ENCODE measurements at places on chromosomes 1 and 21.

- peak; percentile 13 for DNase-seq
Measured at GRCh38 chr21:28066596-28067387, 925.9 kb downstream of the LTN1 start.

DNA sequence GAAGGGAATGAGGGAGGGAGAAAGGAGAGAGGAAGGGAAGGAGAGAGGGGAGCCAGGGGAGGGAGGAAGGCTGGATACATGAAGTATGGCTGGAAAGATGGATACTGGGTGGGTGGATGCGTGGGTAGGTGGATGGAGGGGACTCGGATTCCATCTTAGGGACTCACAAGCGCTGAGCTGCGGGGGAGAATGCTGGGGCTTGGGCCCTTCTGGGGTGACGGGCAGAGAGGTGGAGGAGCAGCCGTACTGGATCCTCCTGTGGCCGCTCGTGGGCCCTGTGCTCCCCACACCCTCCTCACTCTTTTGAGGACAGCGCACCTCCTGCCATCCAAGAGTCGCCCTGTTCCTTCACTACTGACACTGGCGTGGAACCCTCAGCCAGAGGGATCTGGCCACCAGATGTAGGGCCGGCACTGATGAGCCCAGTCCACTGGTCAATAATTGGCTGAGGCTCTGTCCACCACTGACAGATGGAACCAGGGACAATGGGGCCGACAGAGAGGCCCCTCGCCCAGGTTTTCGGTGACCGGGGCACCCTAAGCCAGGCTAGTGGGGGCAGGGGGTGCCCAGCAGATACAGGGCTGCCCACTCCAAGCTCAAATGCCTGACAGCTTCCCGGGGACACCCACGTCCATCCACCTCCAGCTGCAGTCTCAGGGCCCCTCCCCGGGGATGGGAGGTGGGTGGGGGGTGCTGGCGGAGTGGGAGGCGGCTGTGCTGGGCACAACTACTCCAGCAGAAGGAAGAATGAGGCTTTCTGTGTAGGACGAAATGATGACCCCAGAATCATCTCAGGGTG is 4.4 kb upstream of the ACTRT2 start:
- no peak for DNase-seq

GRCh38 chr1:65572701-65573421 is 152.4 kb downstream of the LEPR start:
- no peak for DNase-seq

GRCh38 chr1:109904105-109904817 is 6.4 kb upstream of the CSF1 start:
- DNase-seq: no peak

- no peak for DNase-seq
Measured at GRCh38 chr1:76530953-76531352, 336.3 kb upstream of the ST6GALNAC5 start.

GRCh38 chr1:14780271-14780670 is 181.8 kb downstream of the KAZN start:
- no peak for DNase-seq

GRCh38 chr1:94670273-94670672 is 128.7 kb upstream of the F3 start:
- DNase-seq: no peak

GRCh38 chr1:110548381-110548780 is 29.4 kb upstream of the KCNA10 start:
- DNase-seq: peak; percentile 42

GRCh38 chr1:217063172-217063908 is 340.1 kb upstream of the ESRRG start:
- DNase-seq: no peak

DNA sequence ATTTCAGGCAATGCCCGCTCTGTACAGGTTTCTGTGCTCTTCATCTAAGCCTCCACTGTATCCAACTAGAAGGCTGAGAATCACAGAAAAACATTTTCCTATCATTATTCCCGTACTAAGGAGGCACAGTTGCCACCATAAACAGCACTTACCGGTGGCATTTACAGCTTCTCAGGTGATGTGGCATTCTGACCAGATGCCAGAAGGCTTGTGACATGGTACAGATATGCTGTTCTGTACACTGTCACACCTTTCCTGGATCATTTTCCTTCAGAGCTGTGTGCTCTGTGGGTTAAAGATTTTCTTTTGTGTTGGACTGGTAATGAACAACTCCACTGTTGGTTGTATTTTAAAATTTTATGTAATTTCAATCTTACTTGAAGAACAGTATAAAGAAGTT is 4.0 kb upstream of the UAP1 start:
- DNase-seq: no peak

- DNase-seq: no peak
Measured at GRCh38 chr1:111392042-111392441, 35.5 kb downstream of the OVGP1 start.

GRCh38 chr1:6588893-6589520 is 9.2 kb downstream of the ZBTB48 start:
- no peak for DNase-seq

DNA sequence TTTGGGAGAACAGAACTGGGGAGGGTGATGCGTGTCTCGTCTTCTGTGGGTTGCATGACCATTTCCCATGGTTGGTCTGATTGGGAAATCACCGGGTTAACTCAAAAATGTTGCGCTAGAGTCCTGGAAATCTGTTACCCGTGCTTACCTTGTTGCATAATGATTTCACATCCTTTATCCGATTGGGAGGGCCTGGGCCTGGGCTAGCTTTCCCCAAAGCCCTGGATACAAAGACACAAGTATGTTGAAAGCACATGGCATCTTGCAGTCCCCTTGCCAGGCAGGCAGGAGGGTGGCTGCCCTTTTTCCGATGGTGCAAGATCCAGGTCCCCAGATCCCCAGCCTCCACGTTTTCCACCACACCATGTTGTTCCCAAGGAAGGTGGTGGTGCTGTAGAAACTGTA is 582 bp downstream of the TRPM2 start:
- DNase-seq: no peak

DNA sequence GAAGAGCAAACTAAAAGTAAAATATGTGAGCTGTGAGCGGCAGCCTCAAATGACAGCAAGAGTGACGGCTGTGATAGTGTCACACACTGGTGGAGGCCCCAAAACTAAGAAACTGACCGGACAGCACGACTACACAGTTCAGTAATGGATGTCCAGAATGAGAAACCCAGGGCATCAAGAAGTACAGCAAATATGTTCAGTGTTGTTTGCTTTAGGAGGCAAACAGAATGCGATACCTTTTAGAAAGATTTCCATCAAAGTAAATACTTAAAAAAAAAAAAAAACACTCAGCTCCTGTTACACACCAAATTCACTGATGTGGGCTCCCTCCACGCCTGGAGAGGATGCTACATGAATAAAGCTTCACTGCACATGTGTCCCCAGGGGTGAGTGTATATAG is 1.1 kb upstream of the PKP1 start:
- no peak for DNase-seq

DNA sequence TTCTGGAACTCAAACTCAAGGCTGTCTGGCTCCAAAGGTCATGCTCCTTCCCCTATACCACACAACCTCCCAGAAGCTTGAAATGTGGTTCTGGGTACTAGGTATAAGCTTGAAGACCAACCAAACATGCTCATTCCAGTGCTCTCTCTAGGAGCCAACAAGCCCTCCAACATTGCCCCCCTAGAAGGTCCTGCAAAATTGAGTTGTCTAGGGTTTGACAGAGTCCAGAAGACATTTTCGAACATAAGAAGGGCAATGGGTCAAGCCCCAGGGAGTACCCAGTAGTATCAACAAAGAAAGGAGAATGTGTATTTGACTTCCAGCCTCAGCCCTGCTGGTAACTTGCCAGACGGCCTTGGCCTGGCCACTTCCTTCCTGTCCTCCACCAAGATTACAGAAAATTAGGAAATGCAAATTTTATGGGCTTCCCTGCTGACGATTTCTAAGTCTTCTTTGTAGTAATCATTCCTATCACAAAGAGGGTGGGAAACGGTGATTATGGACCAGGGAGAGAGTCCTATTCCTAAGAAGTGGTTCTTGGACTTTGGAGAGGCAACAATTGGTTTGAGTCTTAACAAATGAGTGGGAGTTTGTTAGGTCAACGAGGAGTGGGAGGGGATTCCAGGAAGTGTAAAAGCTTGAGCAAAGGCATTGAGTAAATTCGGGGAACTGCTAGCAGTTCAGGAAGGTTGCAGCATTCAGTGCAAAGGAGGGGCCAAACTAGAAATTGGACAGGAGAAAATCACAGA is 18.7 kb upstream of the SLAMF1 start:
- no peak for DNase-seq

DNA sequence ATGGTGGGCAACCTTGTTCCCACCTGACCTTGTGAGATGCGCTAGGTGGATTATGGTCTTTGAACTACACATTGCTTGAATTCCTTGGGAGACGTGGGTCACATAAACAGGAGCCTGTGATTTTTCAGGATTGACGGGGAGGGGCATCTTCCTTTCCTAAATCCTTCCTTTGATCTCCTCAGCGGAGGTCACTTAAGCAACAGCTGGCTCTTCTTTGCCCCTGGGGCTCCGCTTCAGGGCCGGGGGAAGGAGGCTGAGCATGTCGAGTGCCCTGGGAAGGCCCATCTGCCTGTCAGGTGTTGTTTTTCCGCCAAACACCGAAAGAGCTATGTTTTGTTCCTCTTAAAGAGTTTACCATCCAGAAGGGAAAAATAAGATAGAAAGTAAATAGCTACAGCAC is 40.6 kb downstream of the KIF26B start:
- no peak for DNase-seq

DNA sequence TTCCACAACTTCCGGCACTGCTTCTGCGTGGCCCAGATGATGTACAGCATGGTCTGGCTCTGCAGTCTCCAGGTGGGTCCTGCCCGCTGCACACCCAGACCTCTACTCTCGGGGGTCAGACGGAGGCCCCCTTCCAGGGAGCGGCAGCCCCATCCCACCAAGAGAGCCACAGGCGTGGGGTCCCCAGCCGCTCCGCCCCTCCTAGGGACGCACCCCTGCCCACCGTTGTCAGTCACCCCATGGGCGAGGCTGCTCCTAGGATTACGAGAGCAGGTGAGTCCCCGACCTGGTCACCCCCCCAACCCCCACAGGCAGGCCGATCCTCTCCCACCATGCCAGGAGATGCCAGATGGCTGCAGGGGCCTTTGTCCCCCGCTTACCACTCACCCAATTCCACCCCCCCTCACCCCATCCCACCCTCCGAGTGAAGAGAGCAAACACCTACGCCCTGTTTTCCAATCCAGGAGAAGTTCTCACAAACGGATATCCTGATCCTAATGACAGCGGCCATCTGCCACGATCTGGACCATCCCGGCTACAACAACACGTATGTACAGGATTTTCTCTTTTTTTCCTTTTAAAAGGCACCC is 107.0 kb downstream of the PDE9A start:
- no peak for DNase-seq

GRCh38 chr1:209617047-209617673 is 33.6 kb downstream of the CAMK1G start:
- no peak for DNase-seq

GRCh38 chr21:21530680-21531079 is 532.5 kb downstream of the NCAM2 start:
- no peak for DNase-seq

- DNase-seq: no peak
Measured at GRCh38 chr1:212777151-212777550, 14.4 kb downstream of the NSL1 start.

- no peak for DNase-seq
Measured at GRCh38 chr1:190119683-190120082, 358.0 kb downstream of the BRINP3 start.

GRCh38 chr1:155173478-155174323 is at the start of gene TRIM46:
TSS of gene TRIM46 (plus strand) at chr1:155173849. CDS start at chr1:155173967, 118 bp downstream.
- DNase-seq: peak; percentile 55

- DNase-seq: no peak
Measured at GRCh38 chr1:151344291-151344690, 2.8 kb downstream of the RFX5 start.

DNA sequence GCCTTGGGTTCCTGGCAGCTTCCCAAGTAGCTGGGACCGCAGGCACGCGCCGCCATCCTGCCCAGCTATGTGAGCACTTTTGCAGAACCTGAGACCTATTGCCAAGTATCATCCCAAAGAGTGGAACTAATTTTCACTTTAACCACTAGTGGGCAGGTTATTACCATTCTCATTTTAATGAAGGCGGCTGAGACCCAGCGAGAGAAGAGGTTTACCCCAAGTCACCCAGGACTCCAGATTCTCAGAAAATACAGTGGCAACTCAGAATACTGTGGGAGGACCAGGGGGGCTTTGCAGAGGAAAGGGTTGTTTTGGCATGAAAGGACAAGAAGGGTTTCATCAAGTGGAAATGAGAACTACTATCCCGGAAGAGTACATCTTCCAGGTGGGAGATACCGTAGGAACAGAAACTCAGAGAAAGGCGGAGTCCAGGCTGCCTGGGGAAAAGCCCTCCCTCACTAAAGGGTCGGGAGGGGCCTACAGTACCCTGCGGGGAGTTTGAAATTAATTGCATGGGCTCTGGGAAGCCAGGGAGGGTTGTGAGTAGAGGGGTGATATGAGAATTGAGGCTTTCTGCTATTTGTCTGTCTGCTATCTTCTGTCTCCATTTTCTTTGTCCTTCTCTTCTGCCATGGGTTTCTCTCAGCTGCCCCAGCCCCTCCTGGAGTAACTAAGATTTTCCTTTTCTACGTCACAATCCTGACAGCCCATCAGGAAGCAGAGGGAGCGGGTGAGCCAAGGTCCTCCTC is 7.2 kb upstream of the SEMA4A start:
- peak; percentile 97 for DNase-seq

DNA sequence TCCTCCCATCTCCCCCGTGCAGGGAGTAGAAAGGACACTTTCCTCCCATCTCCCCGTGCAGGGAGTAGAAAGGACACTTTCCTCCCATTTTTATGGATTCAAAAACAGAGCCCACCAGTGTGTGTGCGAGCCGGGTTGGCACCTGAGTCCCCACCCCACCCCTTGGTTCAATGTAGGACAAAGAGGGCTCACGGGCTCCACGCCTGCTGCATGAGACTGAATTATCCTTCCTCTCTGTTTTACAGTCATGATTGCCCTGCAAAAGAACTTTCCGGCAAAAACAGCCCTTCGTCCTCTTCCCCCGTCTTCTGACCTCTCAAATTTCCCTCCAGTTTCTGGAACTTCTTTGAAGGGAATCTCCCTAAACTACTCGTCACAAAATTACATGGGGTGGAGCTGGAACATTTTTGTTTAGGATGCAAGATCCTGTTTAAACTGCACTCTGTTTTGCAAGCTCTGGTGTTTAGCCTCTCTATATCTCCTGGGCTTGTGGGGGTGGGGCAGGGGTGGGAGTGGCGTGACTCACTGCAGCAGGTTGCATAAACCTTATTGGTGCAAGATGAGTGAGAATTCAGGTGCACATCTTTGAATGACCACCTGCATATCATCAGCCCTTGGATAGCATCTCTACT is 99.8 kb downstream of the PSMG1 start:
- DNase-seq: no peak

DNA sequence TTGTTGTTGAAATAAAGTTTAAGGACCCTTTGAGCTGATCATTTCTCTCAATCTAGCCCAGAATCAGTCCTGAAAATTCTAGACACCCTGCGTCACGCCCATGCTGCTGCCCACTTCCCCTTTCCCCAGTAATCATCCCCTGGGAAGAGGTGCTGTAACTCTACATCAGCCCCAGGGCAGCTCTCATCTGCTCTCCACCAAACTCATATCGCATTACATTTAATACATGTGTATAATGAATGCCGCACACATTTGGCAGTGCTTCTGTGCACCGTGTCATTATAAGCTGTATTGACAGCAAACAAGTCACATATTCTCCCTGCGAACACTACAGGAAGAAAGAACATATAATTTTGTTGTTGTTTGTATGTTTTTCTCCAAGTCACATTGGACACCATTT is 539.7 kb upstream of the DAB1 start:
- no peak for DNase-seq

- DNase-seq: no peak
Measured at GRCh38 chr1:53362851-53363642, 35.2 kb upstream of the LRP8 start.

Data from kidney tubule cell (primary cell).